ENCODE measurements at places on chromosomes 7 and 10.

GRCh38 chr10:98115031-98115787 is 19.2 kb upstream of the R3HCC1L start:
- no peak for DNase-seq

DNA sequence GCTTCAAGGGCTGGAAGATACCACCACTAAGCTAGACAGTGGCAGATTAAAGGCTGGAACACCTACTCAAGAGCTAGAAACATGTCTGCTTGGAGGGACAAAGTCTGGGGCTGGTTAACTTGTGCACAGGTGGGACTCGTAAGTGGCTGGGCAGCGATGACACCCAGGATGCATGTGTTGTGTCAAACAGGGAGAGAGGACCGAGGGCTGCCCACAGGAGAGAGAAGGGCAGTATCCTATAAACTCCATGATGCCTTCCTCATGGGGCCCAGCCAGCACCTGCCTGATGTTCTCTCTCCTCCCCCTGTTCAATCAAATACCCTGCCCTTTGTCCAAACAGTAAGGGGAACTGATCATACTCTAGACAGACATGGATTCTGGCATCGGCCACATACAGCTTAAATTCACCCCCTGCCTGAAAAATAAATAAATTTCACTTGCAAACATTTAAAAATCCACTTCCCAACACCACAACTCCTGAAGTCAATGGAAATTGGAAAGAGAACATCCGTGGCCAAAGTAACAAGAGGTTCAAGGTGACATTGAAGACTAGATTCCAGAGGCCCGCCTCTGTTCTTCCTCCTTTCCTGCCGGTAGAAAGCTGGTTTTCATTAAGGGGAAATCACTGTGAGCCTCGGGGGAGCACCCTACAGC is 50.6 kb downstream of the CHST15 start:
- DNase-seq: no peak

- no peak for DNase-seq
Observed at GRCh38 chr7:105853931-105854419, 22.4 kb downstream of the ATXN7L1 start.

- DNase-seq: no peak
Observed at GRCh38 chr7:104012835-104013234, 23.4 kb upstream of the RELN start.

DNA sequence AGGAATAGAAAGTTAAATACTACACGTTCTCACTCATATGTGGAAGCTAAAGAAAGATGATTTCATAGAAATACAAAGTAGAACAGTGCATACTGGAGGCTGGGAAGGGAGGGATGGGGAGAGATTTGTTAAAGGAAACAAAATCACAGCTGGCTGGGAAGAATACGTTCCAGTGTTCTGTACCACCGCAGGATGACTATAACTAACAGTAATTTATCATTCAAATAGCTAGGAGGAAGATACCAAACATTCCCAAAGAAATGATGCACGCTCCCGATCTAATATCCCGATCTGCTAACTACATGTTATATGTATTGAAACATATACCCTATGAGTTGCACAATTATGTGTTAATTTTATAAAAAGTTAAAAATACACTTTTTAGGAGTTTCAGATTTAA is 162.3 kb downstream of the ZMYND11 start:
- no peak for DNase-seq

- DNase-seq: no peak
Observed at GRCh38 chr10:119283387-119283786, 76.0 kb downstream of the GRK5 start.

GRCh38 chr10:100993986-100994708 is 5.5 kb upstream of the LZTS2 start:
- DNase-seq: peak; percentile 42

DNA sequence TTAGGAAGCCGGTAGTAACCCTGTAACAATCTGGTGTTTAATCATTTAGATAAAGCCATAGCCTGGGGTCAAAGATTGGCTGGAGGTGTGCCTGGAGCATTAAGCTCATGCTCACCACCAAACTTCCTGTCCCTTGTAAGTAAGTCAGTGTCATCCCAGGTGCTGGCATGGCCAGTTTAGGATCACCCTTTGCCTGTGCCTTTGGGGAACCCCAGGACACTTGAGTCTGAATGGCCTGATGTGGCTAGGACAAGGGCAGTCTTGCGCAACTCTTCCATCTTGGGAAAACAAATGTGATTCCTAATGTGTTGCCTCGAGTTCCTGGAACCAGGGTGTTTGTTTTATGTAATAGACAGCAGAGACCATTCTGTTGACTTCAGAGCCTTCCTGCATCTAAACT is 154.8 kb downstream of the GRK5 start:
- DNase-seq: no peak

GRCh38 chr7:84823530-84823929 is 363.3 kb downstream of the SEMA3D start:
- DNase-seq: no peak

DNA sequence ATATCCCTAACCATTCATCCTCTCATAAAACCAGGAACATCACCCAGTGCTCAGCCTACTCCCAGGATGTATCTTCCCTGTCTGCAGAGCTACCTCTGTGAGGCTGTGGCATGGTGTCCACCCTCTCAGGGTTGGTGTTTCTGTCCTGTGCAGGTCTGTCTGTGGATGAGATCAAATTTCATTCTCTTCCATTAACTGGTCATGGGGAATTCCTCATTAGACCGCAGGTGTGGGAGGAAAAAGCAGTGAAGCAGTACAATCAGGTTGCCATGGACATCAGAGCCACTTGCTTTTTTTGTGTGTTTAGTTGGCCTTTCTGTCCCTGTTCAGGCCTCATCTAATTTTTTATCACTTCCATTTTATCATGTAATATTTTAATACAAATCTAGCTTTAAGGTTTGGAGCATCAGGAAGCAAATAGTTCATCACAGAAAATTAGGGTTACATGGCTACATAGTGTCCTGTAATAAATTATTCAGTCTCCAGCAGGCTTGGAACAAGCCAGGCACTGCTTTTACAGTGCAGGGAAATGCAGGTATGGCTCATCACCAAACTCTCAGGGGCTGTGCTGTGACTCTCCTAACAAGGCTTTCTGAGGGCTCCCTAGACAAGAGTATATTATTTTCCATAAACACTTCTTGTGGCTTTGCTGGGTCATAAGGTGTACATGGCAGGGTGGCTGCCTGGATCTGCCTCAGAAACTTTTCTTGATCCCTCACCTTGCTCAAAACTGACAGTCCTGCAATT is 594.9 kb upstream of the IGFBP3 start:
- DNase-seq: no peak

DNA sequence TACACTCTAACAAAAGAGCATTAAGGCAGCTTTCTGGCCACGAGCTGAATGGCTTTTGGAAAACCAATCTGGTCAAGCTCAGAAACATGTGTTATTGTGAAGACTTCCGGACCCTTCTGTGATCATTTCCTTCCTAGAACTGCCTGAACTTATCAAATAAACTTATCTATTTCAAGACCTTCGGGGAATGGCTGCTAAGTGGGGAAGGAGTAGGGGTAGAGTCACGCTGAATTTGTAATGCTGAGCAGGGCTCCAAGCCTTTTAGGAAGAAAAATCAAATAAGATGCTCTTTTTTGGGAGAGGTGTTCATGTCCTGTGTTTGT is 56.6 kb downstream of the PAPSS2 start:
- DNase-seq: no peak

- DNase-seq: peak; percentile 22
Observed at GRCh38 chr7:36969376-36969775, 245.1 kb upstream of the AOAH start.

GRCh38 chr7:72409638-72410015 is 2.5 kb downstream of the CALN1 start:
- no peak for DNase-seq

GRCh38 chr7:151891182-151891581 is 14.3 kb upstream of the PRKAG2 start:
- DNase-seq: no peak

- no peak for DNase-seq
Observed at GRCh38 chr10:48603421-48604038, 1.3 kb downstream of the ARHGAP22 start.

GRCh38 chr10:70660722-70661121 is 11.6 kb upstream of the ADAMTS14 start:
- DNase-seq: no peak

GRCh38 chr10:85606401-85606800 is 760.2 kb downstream of the GRID1 start:
- no peak for DNase-seq

DNA sequence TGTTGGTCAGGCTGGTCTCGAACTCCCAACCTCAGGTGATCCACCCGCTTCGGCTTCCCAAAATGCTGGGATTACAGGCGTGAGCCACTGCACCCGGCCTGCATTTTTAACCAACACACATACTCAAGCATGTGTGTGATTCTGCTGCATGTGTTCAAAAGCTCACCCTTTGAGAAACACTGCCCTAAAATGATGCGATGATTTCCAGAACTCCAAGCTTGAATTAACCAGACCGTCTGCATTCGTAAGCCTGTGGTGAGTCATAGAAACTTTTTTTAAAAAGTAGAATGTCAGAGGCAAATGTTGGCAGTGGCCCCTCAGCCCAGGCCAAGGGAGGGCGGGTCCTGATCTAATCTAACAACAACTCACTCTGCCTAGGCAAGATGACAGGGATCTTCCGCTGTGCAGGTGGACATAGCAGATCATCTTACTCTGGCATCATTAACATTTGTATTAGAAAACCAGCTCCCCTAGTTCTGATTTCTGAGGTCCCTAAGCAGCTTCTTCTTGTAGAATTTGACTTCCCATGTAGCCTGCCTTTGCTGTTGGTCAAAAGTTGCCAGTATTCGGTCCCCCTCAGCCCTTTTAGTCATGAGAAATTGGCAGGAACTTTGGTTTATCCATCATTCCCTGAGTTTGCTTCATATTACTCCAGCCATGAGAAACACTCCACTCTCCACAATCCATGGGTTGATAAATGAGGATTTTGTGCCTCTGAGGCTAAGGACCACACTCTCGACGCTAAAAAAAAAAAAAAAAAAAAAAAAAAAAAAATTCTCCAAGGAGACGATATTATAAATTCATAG is 190.4 kb downstream of the SKIDA1 start:
- peak; percentile 75 for DNase-seq

DNA sequence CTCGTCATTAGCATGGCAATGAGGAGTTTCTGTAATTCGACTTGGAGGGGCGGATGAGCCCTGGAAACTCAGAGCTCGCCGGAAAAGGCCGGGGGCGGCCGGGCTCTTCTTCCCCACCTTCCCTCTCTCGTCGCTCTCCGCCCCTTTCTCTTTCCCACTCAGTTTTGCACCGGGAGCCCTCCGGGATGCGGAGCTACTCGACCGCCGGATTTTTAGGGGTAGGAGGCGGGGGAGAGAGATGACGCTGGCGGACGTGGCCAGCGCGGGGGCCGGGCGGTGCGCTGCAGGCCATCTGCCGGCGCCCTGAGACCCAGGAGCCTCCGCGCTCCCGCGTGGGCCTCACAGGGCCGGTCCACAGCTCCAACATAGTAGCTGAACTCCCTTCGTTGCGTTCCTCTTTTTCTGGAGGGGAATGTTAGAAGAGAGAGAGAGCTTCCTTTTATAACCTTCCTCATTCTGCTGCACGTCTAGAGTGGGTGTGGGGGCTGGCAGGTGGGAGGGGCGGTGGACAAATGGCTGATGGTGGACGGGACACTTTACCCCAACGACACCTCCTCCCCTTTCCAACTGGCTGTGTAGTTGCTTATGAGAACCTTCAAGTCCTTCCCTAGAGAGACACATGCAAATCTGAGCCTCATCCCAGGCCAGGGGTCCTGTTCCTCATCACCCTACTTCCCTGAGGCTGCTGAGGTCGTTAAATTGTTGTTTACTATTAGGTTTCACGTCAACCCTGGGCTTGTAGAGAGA is 1.1 kb upstream of the HOXA1 start:
- DNase-seq: peak; percentile 61

GRCh38 chr7:133530682-133531081 is 277.8 kb downstream of the EXOC4 start:
- peak; percentile 58 for DNase-seq

DNA sequence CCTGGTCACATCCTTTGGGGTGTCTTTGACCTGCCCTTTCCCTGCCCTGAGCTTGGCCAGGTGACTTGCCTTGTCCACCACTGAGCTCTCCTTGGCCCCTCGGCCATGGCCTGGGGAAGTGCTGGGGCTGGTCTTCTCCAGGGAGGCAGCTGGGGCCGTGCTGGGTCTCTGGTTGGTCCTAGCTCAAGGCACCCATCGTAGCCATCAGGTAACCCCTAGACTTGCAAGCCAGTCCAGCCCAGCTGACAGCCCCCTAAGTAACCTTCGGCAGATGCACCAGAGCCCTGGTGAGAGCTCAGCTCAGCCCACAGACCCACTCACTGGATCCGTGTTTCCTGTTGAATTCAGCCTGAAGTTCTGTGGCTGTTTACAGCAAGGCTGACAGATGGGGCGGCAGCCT is 176.2 kb upstream of the SHH start:
- DNase-seq: no peak

GRCh38 chr7:195010-195829 is 2.8 kb downstream of the FAM20C start:
- DNase-seq: no peak

GRCh38 chr7:2488272-2488645 is 12.1 kb upstream of the GRIFIN start:
- DNase-seq: no peak

- DNase-seq: no peak
Observed at GRCh38 chr7:87310790-87311419, 34.6 kb upstream of the CROT start.

DNA sequence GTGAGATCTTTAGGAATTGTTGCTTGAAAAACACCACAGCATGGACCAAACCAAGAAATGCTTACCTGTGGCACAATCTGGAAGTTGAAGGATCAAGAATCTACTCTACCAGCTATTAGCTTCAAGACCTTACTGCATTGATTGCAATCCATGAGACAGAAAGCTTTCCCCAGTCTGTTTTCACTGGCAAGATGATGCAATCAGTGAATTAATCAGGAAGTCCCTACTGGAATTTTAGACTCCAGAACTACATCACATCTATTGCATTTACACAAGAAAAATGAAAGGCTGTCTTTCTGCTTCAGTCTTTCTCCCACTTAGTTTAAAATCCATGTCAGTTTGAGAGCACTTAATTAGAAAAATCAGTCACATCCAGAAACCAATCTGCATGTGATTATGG is 191.7 kb downstream of the TFEC start:
- no peak for DNase-seq

DNA sequence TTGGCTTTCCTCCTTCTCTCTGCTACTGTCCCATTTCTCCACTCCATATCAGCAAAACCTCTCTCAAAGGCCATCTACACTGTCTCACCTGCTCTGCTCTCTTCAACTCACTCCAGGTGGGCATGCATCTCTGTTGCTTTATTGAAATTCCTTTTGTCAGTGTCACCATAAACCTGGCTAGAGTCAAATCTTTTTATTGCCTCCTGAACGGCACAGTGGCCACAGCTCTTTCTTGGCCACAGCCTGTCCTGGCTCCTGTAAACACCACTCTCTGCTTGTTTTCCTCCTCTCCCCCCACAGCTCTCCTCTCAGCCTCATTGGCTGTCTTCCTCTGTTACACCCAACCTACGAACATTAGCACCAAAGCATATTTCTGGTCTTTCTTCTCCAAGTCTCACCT is 31.1 kb upstream of the TMEM273 start:
- DNase-seq: no peak

- no peak for DNase-seq
Observed at GRCh38 chr7:114956702-114957101, 34.8 kb downstream of the MDFIC start.
